ENCODE measurements at places on chromosomes 7 and 10.

GRCh38 chr7:27154901-27155815 is 1.3 kb downstream of the HOXA7 start:
- peak; percentile 72 for DNase-seq

GRCh38 chr7:23696916-23697441 is 13.0 kb upstream of the STK31 start:
- peak; percentile 69 for DNase-seq

DNA sequence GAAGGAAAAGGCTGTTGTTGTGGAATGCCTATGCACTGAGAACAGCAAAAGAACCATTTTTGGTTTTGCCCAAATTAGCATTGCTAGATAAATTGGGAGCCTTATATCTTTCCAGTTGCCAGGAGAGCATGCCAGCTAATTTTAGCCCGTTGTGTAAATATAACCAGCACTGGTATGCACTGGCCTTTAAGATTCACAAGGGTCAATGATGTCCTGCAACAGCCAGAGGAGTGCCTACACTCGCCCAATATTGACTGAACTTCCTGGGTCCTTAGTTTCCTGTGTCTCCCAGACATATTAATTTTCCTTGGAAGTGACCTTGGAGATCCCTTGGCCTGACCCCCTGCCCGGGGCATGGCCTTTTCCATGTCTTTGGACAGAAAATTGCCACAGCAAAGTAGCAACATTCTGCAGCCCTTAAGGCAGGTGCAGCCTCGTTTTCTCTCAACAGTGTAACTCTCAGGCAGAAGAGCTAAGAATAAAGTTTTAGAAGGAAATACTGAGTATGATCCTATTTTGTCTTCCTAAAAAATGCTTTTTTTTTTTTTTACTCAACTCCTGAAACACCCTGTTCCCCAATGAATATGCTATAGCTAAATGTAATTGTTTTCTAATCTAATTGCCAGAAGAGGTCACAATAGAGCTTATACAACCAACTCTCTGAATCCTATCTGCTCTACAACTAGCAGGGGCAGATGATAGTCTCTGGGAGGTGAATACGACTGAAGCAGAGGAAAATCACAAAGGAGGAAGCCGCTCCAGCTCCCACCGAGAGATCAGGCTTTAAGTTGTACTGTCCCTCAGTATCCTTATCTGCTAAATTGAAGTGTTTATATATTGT is 131.9 kb upstream of the PCGF5 start:
- DNase-seq = no peak

DNA sequence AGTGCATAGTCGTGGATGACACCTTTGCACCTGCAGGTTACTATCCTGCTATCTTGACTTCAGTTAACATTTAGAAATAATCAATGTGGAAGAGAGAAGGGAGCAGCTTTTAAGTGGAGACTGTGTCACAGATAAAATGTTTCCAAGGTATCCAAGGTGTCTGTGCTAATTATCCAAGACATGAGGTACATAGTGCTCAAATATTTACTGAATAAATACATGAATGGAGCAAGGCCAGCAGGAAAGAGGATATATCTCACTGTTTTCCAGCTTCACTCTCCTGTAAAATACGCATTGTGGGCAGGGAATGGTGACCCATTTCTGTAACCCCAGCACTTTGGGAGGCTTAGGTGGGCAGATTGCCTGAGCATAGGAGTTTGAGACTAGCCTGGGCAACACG is 552.4 kb downstream of the PHTF2 start:
- no peak for DNase-seq

- no peak for DNase-seq
Observed at GRCh38 chr7:42338231-42338915, 101.4 kb upstream of the GLI3 start.

DNA sequence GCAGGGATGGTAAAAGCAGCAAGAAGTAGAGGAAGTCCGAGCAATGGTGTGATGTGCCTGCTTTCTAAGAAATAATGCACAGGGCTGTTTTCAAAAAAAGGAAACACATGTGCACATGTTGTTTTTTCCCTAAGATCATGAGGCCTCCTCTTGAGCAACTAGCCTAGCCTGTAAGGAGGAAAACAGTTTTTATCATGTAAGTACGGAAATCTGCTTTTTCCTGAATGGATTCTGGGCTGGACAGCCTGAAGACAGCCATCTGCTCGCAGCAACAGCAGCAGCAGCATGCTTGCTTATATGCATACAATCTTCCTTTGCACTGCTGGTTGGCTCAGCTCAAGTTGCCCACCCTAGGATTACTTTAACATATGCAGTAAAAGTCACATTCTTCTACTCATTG is 87.1 kb downstream of the HIBADH start:
- DNase-seq = no peak

- DNase-seq = no peak
Observed at GRCh38 chr10:24969841-24970281, 17.5 kb upstream of the PRTFDC1 start.

GRCh38 chr10:113294868-113295267 is 258.0 kb upstream of the HABP2 start:
- no peak for DNase-seq

- peak; percentile 62 for DNase-seq
Observed at GRCh38 chr10:68135922-68136792, 26.9 kb downstream of the MYPN start.

- no peak for DNase-seq
Observed at GRCh38 chr7:55818686-55819085, 43.9 kb downstream of the SEPTIN14 start.

DNA sequence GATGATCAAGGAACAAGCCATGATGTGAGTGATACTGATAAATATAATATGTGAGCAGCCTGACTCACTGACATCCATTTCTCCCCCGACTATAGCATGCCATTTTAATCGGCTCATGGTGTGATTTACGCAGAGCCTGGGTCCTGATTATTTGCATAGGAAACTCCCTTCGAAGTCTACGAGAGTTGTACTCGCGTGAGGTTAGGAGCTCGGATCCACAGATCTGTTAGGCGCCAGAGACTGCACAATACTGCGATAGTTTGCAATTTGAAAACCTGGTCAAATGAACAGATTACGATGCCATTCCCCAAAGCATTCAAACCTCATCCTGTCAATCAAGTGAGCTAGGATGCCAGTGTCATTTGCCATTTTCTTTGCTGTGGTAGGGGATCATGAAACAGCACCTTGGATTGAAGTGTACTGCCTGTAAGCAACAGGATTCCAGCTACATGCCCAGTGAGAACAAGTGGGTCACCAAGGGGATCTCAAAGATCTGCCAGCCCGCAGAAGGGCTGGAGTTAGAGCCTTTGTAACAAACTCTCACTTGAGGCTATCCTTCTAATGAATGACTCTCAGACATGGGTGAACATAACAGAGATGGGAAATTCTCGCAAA is 158.3 kb downstream of the FRMD4A start:
- DNase-seq = no peak

- no peak for DNase-seq
Observed at GRCh38 chr7:129401228-129401966, 32.8 kb upstream of the STRIP2 start.

DNA sequence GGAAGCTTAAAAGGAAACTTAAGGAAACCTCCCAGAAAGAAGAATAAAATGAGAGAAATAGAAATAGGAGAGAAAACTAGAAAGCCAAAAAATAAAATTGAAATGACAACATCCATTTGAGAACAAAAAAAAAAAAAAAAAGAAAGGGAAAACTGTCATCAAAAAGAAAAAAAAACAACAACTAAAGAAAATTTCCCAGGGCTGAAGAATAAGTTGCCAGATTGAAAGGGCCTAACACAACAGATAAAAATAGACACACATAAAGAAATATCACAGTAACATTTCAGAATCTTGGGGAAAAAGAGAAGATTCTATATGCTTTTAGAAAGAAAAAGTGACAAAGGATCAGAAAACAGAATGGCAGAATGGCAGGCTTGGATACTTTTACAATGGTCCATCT is 157.1 kb downstream of the JMJD1C start:
- DNase-seq = no peak

DNA sequence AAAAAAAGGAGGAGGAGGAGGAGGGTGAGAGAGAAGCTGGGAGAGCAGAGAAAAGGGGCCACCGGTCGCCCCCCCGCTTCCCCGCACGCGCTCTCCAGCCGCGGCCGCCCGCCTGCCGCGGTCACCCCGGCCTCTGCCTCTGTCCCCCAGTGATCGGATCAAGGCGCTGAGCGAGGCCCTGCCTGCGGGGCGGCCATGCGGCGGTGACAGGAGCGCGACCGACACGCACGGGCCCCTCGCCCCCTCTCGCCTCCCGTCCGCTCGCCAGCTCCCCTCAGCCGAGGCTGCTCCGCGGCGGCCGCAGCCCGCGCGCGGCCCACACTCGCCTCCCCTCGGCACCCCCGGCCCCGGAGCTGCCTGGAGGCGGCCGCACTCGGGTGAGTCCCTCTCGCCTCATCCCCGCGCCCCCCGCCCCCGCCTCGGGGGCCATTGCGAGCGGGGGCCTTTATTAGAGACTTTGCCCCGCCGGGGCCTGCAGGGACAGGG is at the start of gene GTF2I:
Gene GTF2I, plus strand, starts transcription at position 27 of the 486 bp plus-strand sequence. CDS start 31,411 bp downstream, outside the sequence.
- DNase-seq = no peak

DNA sequence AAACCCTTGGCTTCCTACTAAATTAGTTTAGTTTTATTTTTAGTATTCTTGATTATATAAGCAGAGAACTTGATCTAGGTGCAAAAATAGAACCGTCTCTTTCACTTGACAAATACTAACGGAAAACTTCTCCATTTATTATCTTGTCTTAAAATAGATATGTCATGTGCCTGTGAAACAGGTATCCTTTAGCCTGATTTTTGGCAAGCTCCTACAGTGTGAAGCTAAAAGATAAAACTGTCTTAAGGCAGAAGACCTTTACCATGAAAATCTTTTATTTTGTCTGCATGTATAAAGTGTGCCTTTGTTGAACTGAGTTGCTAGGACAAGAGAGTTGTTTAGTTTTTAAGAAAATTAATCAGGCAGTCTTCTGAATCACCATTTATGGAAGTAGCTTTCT is 90.6 kb downstream of the CYP51A1 start:
- DNase-seq = no peak

GRCh38 chr10:89566095-89566950 is 30.9 kb upstream of the SLC16A12 start:
- DNase-seq = no peak

DNA sequence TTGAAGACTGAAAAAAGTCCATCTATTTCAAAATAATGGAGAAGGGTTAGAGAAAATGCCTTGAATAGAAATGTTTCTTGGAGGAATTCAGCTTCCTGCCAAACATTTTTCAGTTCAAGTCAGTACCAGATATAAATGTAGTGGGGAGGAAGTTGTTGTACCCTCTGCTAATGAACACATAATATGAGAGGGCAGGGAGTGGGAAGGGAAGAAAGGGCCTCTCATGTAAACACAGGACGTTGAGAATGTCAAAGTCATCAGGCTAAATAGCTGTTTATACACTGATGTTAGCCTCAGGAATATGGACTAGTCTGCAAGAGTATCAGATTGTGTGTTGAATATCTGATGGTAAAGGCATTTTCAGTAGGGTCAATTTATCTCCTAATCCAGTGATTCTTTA is 37.0 kb downstream of the GPR37 start:
- no peak for DNase-seq

DNA sequence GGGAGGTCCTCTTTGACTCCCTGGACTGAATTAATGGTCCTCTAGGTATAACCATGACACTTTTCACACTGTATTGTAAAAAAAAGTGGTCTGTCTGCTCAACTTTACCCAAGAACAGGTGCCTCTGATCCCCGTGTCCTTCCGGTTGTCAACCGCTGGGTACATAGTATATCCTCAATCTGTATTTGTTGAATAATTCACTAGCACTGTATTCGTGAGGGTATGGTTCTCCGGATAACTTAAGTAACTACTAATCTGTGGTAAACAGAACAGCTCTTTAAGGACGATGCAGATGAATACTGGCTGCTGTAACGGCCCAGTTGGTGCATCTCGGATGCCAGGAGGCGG is 472 bp upstream of the ADAM22 start:
- no peak for DNase-seq

GRCh38 chr10:125141150-125141859 is 19.1 kb downstream of the CTBP2 start:
- no peak for DNase-seq

- DNase-seq = no peak
Observed at GRCh38 chr7:44258423-44258760, 57.6 kb downstream of the YKT6 start.

Data from adrenal gland (tissue), 19 donors.